ENCODE measurements at places on chromosomes 7 and 10.

DNA sequence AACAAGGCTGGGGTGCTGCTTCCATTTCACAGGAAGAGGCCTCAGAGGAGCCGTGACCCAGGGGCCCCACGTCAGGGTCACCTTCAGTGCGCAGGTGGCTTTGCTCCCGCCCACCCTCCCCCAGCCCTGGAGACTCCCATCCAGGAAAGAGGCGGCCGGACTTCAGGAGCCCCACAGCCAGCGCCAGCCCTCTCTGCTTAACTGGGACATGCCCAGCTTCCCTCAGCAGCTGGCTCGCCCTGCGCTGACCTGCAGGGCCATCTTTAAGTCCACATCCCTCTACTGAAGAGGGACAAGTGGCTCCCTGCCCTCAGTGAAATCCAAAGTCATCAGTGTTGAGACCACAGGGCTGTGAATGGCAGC lies 141.9 kb upstream of the PPP2R2D start:
- DNase-seq, result no peak

GRCh38 chr7:10632712-10633111 lies 341.0 kb upstream of the PHF14 start:
- no peak for DNase-seq

- DNase-seq, result no peak
These were observed 1.4 kb downstream of the TRA2A start for GRCh38 chr7:23530405-23530804.

GRCh38 chr7:13407911-13408310 lies 581.6 kb downstream of the ETV1 start:
- no peak for DNase-seq

DNA sequence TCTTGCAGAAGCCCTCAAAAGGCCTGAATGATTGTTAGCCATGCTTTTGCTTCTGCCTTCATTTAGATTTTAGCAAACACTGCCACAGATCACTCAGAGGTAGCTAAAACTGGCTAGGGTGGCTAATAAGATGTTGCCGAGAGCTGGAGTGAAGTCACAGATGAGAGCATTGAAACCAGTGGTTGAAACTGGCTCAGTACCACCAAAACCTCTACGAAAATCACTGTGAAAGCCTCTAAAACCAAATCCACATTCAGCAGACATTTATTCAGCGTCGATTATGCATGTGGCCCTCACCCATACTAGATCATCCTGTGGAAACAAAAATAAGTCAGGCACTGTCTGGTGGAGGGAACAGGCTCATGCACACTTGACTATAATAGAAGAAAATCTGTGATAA lies 50.8 kb downstream of the PIK3CG start:
- no peak for DNase-seq

DNA sequence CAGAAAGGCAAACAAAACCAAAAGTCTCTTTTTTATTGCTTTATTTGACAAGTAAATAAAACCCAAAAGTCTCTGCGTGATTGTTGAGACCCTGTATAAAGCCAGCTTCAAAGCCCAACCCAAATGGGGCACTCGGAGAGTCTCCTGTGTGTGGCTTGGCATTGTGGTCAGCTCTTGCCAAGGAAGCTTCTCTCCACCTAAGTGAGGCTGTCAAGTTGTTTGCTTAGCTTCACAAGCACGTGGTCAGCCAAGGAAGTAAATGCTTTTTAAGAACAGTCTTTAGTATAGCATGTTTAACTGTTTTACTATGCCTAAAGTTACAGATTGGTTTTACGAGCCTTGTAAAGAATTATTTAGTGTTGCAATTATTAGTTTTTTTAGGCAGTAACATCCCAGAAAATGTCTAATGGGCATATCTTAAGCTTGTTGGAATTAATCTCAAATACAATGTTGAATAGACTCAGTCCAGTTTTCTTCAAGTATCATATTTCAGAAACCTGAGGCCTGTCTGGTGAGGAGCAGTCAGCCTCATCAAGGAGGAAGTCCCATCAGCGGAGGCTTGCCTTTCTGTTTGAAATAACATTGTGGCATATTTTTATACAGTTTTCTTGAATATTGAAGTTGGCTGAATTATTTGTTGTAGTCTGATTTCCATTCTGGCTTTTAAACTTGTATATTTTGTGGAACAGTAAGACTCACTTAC lies 144.3 kb downstream of the ANKRD30A start:
- no peak for DNase-seq

GRCh38 chr10:96565774-96566173 lies 21.0 kb downstream of the TM9SF3 start:
- DNase-seq, result no peak

GRCh38 chr10:52877451-52877850 lies 104.9 kb upstream of the MBL2 start:
- no peak for DNase-seq

DNA sequence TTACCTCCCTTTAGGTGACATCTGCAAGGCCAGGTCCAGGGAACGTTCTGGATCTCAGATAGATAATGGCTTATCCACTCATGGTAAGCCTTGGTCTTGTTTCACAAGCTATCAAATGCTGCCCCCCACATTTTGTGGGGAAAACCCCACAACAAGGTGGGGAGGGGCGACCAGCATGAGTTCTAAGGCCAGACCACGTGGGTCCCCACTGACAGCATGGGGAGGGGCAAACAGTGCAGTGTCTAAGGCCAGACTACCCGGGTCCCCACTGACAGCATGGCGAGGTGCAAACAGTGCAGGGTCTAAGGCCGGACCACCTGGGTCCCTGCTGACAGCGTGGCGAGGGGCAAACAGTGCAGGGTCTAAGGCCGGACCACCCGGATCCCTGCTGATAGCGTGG lies 102.8 kb downstream of the DIP2C start:
- DNase-seq, result no peak

GRCh38 chr7:144820552-144820951 lies 15.3 kb downstream of the TPK1 start:
- DNase-seq, result no peak

- DNase-seq, result no peak
These were observed 206.0 kb downstream of the CXCL12 start for GRCh38 chr10:44178856-44179255.

- DNase-seq, result no peak
These were observed 17.1 kb downstream of the GRID1 start for GRCh38 chr10:86349474-86349873.

DNA sequence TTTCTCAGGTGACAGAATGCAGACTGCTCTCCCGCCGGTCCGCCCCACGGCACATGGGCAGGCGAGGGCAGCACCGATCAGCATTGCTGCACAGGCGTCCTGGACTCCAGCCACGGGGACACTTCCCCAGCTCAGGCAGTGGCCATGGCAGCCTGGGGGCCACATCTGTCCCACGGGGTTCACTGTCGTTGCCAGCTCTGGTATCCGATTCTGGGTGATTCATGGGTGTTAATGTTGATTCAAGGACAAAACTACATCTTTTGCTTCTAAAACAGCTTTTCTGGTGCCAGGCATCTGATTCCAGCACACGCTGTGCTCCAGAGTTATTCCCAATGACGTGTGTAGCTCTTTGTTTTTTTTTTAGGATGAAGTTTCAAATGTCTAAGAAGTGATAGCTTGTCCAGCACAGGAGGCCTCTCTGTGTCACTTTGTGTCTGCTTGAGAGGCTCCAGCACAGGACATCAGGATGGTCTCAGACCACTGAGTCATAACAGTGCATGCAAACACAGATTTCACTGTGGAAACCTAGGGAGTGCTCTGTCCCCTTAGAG lies 218.0 kb downstream of the WDR37 start:
- DNase-seq, result no peak

DNA sequence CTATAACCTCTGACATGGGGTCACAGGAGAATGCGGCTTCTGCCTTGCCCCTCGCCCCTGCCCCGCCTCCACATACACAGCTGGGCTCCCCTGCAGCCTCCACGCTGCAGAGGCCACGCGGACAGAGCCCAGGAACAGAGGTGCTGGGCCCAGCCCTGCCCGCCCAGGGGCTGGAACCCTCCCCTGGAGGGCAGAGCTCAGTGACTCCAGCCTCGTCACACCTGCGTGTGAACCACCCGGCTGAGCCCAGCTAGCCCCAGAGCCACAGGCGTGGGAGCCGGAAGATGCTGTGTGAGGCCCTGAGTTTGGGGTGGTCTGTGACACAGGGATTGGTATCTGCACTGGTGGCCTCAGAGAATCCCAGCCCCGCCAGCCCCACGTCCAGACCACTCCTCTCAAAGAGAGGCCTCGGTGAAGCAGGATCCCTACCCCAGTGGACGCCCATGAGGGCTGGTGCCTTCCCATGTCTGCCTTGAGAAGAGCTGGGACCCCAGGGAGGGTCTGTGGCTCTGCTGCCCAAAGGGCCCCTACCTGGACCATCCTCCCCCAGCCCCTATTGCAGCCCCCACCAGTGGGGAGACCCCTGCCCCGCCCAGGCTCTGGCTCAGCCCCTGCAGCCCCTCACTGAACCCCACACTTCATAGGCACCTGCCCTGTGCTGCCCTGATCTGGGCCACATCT lies 8.1 kb upstream of the ADAP1 start:
- DNase-seq, result no peak

DNA sequence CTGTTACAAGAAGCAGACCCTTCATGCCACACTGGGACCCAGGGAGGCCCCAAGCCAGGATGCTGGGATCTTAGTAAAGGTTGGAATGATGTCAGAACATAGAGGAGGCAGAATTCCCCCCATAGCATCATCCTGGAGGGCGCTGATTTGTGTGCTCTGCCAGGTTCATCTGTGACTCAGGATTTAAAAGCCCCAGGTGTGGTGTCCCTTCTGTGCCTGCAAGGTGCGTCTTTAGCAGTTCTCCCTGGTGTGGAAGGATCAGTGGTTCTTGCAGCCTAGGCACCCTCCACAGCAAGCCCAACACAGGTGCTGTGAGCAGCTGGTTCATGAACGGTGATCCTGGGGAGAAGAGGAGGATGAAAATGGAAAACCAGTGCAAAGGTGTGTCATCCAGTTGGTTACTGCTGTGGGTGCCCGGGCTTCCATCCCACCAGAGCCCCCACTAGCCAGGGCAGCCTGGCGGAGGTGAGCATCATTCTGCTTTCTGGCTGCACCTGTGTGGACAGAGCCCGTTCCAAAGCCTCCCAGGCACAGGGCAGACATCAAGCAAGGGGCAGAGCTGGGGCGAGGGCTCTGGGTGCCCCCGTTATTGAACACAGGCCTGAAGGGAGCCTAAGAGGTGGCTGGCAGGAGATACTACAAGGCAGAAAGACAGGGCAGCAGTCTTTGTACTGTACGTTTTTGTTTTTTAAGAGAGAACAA lies 49.5 kb downstream of the IKZF1 start:
- DNase-seq, result no peak

DNA sequence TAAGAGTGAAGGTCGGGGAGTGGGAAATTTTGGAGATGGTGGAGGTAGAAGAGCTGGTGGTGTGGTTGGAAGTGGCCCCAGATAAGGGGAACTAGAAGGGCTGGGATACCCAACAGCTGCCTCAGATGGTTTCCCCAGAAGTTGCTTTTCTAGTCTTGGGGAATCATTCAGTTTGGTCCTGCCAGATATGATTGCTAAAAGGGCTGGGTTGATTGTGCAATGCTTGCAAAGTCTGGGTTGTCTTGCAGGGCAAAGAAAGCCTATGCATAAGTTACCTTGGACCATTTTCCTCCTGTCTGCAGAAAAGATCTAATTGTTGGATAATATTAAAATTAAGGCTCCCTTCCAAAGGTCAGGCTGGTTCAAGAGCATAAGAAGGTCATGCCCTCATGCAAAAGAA lies 213.8 kb upstream of the ZNF804B start:
- DNase-seq, result no peak

DNA sequence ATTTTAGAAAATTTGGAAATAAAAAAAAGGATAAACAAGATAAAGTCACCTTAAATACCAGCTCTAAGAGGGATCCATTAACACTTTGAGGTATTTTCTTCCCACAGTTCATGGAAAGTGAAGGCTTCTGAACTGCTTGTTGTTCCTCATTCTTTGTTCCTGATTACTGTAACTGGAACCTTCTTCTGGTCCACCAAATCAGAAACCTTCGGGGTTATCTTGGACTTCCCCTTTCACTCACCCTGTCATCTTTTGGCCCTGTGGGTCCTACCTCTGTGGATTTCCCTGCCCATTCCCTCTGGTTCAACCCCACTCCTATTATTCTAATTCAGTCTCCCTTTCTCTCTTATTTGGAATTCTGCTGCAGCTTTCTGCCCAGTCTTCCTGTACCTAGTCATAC lies 116.5 kb upstream of the PRPS1L1 start:
- DNase-seq, result no peak

DNA sequence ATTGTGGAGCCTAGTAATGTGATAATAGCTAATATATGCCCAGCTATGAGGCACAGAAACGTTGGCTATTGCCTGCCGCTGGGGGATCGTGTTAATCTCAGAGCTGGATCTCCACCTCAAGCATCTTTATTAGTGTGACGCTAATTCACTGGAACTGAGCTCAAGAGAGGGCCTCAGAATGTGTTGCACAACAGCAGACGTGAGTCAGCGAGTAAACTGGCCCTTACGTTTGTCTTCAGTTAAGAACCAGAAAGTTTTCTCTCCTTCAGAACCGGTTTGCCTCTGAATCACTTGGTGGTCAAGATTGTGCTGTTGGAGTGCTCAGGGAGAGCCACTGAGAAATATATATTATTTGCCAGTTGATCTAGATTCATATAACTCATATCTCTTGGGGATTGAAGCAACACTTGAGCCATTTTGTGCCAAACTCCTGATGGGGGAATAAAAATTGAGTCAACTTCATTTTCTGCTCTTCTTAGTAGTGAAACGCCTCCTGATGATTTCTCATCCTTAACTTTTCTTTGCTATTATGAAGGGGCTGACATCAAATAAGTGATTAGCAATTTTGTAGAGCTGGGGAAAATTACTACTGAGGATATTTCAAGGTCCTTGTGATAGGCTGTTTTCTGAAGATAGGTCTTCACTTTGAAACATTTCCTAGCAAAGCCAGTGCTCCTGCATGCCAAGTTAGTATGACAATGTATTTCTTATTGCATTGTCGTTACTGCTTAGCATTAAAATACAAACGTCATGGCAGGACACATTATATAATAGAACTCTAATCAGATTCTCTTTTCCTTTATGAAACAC lies 22.3 kb downstream of the BZW2 start:
- no peak for DNase-seq

- DNase-seq, result no peak
These were observed 54.4 kb downstream of the SEMA3A start for GRCh38 chr7:84139986-84140729.

GRCh38 chr10:28680358-28680752 lies 3.0 kb downstream of the BAMBI start:
- no peak for DNase-seq

- DNase-seq, result no peak
These were observed 81.9 kb upstream of the PRKG1 start for GRCh38 chr10:50992356-50992901.

Data from activated effector memory CD4-positive, alpha-beta T cell treated with Interleukin-2 at 50 U/mL for 16 hours (primary cell).